ENCODE measurements at places on chromosomes 2 and 18.
A peak's percentile ranks its signal among the peaks of the same experiment; 100 is the strongest.

DNA sequence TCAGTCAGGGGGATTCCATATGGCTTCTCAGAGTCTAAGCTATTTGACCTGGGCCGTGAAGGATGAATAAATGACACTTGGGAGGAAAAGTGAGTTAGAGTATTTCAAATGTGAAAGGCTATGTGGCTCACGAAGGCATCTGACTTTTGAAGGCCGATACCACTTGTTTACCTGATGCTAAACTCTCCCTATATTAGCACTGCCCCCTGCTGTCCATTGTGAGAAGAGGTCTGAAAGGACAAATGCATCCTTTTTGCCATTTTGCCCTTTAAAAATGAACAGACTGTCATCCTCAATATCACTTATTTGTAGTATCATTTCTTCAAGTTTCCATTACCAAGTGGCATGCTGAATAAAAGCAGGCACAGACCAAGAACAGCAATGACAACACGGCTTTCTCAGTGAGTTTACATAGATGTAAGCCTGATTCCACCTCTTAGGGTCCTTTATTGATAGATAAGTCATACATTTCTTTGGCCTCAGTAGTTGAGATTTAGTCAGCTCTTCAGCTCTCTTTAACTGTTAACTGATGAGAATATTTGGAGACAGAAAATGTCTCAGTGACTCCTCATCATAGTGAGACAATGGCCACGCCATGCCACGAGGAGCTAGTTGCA lies 40.1 kb downstream of the DOCK10 start:
- peak; percentile 63 for DNase-seq

- no peak for DNase-seq
These were observed 51.1 kb downstream of the WDFY1 start for GRCh38 chr2:223894009-223894408.

- DNase-seq, result no peak
These were observed 590.9 kb downstream of the IRS1 start for GRCh38 chr2:226208726-226209125.

DNA sequence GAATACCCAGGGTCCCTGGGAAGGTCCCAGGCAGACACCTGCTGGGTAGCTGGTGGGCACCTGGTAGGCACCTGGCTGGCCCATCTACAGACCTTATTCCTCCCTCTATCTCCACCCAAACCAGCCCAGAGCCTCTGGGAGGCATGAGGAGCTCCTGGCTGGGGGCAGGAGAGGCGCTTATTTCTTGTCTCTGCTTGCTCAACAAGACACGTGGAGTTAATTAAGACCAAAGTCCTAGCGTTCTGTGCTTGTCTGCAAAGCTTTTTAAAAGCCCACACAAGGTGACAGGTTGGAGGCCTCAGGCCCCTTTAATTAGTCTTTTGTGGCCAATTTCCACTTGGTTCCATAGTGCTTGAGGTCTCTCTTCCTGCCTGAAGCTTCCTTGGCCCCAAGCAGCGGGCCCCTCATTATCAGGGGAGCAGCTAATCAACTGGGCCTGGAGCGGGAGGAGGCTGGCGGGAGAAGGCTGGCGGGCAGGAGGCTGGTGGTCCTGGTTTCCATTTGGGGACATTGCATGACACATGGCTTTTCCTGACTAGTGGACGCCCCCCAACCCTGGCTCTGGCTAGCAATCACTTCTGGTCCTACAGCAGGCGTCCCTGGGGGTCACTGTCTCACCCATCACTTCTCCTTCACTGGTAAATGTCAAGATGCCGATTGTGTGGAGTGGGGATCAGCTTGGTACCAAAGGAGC lies 65.4 kb upstream of the HDAC4 start:
- no peak for DNase-seq

DNA sequence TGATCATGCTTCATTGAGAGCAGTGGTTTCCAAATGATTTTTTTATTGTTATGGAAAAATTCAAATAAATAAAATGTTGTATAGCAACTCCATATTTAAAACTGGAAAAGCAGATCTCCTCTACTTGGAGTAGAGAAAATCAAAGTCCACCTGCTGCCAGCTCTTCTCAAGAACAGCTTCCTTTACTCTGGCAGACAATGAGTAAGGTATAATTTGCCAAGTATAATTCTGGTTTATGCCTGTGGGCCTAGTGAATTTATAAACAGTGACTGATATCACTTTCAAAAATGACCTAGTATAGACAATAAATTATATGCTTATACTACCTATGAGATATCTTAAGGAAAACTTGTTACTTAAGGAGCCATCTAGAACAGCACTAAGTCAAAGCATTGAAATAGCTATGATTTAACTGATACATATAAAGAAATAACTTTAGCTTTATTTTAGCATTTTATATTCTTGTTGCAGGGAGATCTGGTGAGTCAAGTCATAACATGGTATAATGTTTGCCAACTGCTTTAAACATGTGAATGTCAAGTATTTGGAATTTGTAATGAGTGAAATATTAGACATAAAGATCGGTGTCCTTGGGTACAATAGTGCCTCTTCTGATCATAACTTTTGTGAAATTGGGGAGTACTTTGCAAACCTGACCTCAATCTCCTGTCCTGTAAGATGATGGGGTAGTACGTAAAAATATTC lies 1389.1 kb upstream of the PIK3C3 start:
- no peak for DNase-seq

GRCh38 chr18:57630002-57630753 lies 8.5 kb upstream of the NARS1 start:
- DNase-seq, result peak; percentile 97

DNA sequence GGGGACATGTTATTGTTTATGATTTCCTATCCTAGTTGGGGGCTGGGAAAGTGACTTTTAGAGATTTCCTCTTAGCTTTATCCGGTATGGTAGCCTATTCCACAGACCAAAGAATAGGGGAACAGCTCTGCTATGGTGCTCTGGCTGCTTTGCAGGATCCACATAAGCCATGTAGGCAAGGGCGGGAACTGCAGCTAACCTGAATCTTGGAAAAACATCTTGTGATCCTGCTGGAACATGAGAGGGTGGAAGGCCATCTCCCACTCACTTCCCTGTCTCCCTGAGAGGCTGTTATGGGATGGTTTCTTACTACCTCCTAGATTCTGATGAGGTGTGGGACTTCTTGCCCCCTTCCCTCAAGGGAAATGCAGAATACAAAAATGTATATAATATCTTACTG lies 2.0 kb upstream of the DARS1 start:
- no peak for DNase-seq

DNA sequence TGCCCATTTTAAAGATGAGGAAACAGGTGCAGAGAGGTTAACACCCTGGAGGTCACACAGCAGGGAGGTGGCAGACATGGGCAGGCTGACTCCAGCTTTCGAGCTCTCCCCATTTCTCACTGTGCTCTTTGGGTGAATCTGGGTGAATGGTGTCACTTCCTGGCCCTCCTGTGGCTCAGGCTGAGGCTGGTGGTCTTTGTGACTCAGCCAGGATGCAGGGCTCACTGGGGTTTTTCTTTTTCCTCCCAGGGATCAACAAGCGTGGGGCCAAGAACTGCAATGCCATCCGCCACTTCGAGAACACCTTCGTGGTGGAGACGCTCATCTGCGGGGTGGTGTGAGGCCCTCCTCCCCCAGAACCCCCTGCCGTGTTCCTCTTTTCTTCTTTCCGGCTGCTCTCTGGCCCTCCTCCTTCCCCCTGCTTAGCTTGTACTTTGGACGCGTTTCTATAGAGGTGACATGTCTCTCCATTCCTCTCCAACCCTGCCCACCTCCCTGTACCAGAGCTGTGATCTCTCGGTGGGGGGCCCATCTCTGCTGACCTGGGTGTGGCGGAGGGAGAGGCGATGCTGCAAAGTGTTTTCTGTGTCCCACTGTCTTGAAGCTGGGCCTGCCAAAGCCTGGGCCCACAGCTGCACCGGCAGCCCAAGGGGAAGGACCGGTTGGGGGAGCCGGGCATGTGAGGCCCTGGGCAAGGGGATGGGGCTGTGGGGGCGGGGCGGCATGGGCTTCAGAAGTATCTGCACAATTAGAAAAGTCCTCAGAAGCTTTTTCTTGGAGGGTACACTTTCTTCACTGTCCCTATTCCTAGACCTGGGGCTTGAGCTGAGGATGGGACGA lies 13.2 kb downstream of the ITM2C start:
- no peak for DNase-seq

GRCh38 chr18:63224630-63225029 lies 94.9 kb downstream of the BCL2 start:
- peak; percentile 34 for DNase-seq

DNA sequence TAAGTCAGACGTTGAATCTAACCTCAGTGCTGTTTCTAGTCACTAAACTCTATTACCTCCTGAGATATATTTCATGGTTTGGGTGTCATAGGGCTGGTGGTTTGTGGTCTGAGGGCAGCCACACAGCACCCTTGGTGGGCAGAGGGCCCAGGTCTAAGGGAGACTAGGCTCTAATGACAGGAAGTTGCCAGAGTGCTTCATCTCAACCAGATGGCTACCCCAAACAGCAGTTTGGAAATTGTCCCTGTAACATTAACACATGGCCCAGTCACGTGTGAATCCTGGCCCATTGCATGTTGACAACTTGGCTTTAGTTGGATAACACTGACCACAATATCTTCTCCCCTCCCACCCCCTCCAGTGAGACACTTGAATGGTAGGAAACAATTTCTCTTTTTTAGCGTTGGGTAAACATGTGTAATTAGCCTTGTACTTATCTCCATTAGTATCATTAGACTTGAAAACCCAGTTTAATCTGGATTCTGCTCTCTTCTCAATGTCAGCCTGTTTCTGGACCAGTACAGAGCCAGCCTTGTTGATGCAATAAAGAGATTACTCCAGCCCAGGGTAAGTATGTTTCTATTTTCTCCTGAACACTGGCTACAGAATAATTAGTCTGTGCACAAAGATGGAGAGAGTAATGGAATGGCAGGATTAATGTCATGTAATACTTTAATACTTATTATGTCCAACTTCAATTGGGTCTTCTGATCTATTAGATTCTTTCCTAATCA lies 187.8 kb upstream of the SIX3 start:
- DNase-seq, result no peak

GRCh38 chr2:119523383-119523951 lies 816 bp downstream of the SCTR start:
- DNase-seq, result no peak

DNA sequence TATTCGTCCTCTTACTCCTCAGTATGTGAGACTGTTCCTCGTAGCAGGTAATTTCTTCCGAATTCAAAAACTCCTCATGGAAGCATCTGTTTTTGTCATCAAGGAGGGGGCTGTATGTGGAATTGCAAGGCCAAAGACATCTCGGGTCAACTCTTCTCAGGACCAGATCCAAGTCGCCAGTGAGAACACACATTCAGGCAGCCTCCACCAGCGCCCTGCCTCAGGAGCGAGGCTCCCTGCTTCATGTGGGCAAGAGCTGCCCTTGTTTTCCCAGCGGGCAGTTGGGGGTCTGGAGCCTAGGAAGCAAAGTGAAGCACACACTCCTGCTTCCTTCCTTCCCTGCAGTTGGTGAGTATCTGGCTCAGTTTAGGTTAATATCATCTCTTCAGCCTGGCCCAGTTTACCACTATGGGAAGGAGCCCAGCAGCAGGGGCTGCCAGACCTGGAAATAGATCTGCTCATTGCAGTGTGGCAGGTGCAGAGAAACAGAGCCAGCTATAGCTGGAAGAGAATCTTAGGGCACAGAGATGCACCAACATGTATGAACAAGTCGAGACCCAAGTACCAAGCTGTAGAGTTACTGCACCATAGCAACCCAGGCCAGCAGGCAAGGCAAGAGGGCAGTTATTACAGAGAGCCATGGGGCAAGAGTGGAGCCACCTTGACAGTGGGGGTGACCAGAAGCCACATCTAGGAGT lies 25.3 kb downstream of the TMEM127 start:
- DNase-seq, result no peak

GRCh38 chr2:187922846-187923245 lies 368.6 kb upstream of the TFPI start:
- DNase-seq, result no peak

DNA sequence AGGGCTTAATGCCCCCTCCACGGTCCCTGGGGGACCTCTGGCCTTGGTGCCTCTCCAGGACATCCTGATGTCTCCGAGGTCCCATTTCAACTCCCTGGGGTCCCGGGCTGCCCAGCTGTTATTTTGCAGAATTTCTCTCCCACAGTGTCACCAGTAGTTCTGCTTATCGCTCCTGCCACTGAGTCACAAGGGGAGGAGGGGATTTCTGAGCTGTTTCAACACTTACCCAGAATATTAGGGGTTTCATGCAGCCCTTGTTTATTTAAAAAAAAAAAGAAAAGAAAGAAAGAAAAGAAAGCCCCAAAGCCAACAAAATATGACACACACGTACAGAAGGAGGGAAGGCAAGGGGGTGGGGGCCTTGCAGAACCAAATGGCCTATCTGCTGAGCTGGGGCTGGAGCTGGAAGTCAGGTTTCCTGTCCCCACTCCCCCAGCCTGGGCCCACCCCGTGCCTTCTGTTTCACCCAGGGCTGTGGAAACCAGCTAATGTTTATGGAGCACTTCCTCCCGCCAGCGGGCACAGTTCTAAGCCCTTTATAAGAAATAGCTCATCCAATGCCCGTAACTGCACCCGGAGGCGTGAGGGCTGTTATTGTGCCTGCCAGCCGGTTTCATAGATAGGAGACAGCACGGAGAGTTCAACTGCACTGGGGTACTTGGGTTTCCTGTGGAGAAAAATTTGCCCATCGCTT lies 8.4 kb upstream of the ARID5A start:
- DNase-seq, result peak; percentile 62

GRCh38 chr2:69119104-69119894 lies 106.3 kb downstream of the ANTXR1 start:
- DNase-seq, result no peak

GRCh38 chr2:49032126-49032525 lies 122.2 kb downstream of the FSHR start:
- no peak for DNase-seq

GRCh38 chr2:69589973-69590652 lies 53.4 kb downstream of the AAK1 start:
- no peak for DNase-seq

- DNase-seq, result no peak
These were observed 311.3 kb downstream of the MYCN start for GRCh38 chr2:16251511-16252225.

GRCh38 chr2:156649596-156649995 lies 213.4 kb downstream of the GPD2 start:
- no peak for DNase-seq

DNA sequence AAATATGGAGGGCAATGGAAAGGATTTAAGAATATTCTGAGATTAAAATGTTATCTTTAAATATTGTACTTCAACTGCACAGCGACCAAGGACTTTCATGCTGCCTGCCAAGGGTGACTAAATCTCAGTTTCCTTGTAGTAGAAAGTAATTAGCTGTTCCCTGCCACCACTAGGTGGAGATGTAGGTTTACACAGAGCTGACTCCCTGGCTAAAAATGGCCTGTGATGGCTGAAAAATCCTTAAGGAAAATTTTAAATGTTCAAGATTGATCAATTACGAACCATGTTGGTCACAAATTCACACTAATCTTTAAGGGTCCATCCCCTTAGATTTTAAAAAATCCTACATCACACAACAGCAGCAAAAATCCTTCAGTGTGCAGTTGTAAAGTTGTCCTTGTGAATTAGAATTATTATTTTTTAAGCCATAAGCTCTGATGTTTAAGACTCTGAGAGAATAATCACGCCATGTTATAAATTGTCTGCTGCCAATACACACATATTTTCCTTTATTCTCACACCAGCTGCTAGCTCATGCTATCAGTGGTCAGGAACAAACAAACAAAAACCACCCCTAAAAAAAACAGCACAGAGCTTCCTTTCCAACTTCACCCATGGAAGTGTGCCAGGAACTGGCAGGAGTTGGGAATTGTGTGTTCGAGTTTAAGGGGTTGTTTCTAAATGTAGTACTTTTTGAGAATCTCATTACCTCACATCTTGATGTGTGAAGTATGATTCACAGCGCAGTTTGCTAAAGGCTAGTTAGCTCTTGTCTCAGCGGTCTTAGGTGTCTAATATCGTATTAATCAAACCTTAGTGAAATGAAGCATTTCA lies 399.8 kb downstream of the TMEM182 start:
- no peak for DNase-seq

- DNase-seq, result no peak
These were observed 193.4 kb downstream of the HAUS1 start for GRCh38 chr18:46297621-46298020.

All from CD14-positive monocyte (primary cell).